ENCODE measurements at places on chromosomes 2 and 18.

DNA sequence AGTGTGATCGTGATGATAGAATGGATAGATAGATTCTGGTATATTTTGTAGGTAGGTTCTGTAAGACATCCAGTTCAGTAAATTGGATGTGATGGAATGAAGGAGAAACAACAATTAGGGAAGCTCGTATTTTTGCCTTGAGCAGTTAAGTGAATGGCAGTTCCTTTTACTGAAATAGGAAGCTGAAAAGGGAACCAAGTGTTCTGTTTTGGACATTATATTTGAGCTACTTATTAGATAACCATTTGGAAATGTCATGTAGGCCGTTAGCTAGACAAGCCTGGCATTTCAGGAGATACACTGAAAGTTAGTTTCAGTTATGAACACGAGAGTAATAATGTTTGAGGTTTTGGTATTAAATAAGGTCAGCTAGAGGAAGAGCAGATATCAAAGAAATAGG, 41.5 kb downstream of the MARCHF7 start:
- no peak for DNase-seq
- H3K27me3 ChIP-seq, result no peaks in the 10 kb centered on the region
- H3K36me3 ChIP-seq, result peaks cover 19% of the 10 kb centered on the region
- no peaks in the 10 kb centered on the region for H3K4me1 ChIP-seq
- no peak overlapping the region for H3K27ac ChIP-seq

- H3K27me3 ChIP-seq, result no peaks in the 10 kb centered on the region
- peaks cover 50% of the 10 kb centered on the region for H3K4me1 ChIP-seq
- DNase-seq, result no peak
- H3K4me3 ChIP-seq, result no peak overlapping the region
Observed at GRCh38 chr18:48546396-48546795, 7.6 kb downstream of the CTIF start.

DNA sequence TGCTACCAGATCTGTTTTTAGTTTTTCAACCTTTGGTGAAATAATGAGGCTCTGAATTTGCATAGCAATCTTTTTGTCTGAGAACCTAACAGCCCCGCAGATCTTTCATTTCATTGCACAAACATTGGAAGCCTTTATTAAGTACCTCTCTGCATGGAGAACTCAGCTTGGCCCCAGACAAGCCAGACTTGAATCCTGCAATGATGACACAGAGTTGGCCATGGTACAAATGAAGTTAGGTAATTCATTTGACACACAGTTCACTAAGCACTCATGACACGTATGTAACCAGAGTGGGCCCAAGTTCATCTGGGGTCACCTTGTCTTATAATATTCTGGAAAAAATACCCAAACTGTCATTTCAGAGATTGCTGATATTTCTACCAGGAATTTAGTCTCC, 439.1 kb upstream of the ID2 start:
- no peak overlapping the region for H3K4me3 ChIP-seq
- H3K36me3 ChIP-seq, result no peaks in the 10 kb centered on the region
- H3K27ac ChIP-seq, result no peak overlapping the region
- no peaks in the 10 kb centered on the region for H3K27me3 ChIP-seq
- H3K4me1 ChIP-seq, result no peaks in the 10 kb centered on the region
- DNase-seq, result no peak

GRCh38 chr18:73292156-73292555, 424.4 kb upstream of the NETO1 start:
- H3K27ac ChIP-seq, result no peak overlapping the region
- H3K36me3 ChIP-seq, result no peaks in the 10 kb centered on the region
- no peaks in the 10 kb centered on the region for H3K4me1 ChIP-seq
- no peak for DNase-seq
- H3K27me3 ChIP-seq, result no peaks in the 10 kb centered on the region
- no peak overlapping the region for H3K4me3 ChIP-seq

DNA sequence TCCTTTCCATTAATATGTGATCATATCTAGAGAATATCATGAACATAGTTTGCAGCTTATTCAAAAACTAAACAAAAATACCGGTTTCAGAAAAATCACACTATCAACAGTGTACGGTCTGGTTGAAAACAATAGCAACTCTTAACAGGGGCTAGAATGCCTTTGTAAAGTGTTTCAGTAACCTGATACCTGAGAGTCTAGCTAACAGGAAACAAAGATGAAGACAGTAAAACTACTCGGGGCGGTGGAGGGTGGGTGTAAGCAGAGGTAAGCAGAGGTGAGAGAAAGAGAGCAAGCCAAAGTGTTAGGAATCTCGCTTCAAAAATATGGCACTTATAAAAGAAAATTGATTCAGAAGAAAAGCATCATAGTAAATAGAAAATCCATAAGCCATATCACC, 109.0 kb upstream of the RGPD4 start:
- H3K27ac ChIP-seq, result no peak overlapping the region
- H3K4me3 ChIP-seq, result no peak overlapping the region
- no peaks in the 10 kb centered on the region for H3K36me3 ChIP-seq
- DNase-seq, result no peak

DNA sequence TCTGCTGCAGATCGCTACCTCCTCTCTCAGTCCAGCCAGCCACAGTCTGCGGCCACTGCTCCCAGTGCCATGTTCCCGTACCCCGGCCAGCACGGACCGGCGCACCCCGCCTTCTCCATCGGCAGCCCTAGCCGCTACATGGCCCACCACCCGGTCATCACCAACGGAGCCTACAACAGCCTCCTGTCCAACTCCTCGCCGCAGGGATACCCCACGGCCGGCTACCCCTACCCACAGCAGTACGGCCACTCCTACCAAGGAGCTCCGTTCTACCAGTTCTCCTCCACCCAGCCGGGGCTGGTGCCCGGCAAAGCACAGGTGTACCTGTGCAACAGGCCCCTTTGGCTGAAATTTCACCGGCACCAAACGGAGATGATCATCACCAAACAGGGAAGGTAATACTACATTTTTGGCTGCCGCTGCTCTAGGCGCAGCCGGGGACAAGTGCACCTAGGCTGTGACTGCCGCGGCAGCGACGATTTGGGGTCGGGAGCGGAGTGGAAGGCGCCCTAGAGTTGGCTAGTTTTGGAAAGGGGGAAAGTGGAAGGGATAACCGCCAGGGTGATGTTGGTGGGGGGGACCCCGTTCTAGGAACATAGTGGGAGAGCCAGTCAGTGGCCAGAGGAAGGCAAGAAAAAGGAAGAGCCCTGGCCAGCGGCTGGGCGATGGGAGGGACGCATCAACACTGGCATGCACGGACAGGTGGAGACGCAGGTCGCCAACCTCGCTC, 776 bp downstream of the TBR1 start:
- DNase-seq, result no peak
- no peaks in the 10 kb centered on the region for H3K36me3 ChIP-seq
- peaks cover 67% of the 10 kb centered on the region for H3K27me3 ChIP-seq
- peaks cover 3% of the 10 kb centered on the region for H3K4me1 ChIP-seq
- H3K4me3 ChIP-seq, result no peak overlapping the region

DNA sequence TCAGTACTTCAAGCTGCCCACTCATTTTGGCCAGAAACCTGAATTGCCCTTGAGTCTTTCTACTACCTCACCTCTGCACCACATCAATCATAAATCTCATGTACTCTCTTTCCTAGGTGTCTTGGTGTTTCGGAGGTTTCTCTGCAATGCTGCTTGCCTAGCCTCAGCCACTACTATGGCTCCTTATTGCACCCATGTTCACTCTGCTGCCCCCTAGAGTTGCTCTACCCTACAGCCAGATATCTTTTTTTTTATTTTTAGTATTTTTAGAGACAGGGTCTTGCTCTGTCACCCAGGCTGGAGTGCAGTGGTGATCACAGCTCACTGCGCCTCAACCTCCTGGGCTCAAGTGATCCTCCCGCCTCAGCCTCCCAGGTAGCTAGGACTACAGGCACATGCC, 413.0 kb downstream of the PTPRM start:
- peaks cover 3% of the 10 kb centered on the region for H3K4me1 ChIP-seq
- peak; percentile 16 for DNase-seq
- H3K27ac ChIP-seq, result no peak overlapping the region
- H3K27me3 ChIP-seq, result no peaks in the 10 kb centered on the region
- H3K36me3 ChIP-seq, result peaks cover 2% of the 10 kb centered on the region

DNA sequence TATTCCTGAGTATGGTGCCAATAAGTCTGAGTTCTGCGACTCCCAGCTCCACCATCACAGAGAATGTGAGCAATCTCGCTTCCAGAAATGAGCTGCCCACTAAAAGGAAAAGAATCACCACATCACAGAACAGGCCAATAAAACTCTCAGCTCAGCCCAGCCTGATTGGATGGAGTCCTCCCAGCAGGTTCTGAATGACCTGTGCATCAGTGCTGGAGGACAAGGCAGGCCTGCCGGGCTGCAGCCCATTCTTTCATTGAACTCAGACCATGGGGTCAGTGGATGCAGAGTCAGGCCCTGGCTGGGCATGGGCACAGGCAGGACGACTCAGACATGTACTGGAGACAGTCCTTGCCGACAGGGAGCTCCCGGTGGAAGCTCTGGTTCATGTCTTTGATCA, 132.7 kb upstream of the REV1 start:
- no peak overlapping the region for H3K27ac ChIP-seq
- H3K36me3 ChIP-seq, result no peaks in the 10 kb centered on the region
- H3K27me3 ChIP-seq, result no peaks in the 10 kb centered on the region
- no peak for DNase-seq
- H3K4me3 ChIP-seq, result no peak overlapping the region

DNA sequence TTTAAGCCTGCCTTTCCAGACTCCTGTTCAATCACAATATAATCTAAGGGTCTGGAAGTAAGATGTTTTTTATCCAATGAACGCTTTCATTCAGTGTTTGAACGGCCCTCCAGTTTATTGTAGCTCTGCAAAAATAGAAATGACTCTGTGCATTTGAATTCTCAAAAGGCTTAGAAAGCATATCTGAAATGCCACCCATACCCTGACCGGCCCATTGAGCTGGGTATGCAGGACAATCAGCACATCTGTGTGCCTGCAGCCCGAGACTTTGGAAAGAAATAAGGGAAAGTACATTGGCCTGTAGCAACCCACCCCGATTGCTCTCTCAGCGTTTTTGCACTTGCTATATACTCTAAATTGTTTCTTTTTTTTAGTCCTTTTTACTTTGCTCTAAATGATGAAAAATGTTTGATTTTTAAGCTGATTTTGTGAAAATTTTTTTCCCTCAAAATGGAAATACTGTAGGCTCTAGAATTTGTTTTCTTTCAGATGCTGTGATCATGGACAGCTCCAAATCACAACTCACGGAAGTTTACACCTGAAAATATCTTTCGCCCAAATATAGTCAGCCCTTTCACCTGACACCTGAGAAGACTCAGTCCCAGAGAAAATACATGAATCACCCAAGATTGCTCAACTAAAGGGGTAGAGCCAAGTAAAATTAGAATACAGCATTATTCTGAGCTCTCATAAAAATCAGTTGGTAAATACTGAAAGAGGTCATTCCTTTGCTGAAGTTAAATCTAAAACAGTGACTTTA, 194.5 kb upstream of the SIX3 start:
- peak; percentile 73 for DNase-seq
- H3K36me3 ChIP-seq, result no peaks in the 10 kb centered on the region
- no peak overlapping the region for H3K27ac ChIP-seq
- no peaks in the 10 kb centered on the region for H3K4me1 ChIP-seq
- no peaks in the 10 kb centered on the region for H3K27me3 ChIP-seq

DNA sequence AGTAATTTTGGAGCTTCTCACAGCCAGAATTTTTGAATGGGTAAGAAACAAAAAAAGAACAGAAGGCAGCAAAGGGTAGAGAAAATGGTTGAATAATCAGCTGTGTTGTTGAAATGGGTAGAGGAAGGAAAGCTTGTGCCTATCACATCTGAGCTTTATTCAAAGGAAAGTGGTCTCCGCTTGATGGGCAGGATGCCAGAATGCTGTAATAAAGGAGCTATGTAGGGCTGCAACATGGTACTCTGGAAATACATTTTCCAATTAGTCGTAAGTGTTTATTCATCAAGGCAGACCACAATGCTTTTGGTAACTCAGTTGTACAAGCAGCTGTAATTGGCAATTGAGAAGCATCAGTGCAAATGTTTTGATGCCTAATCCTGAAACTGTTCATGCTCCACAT, 196.9 kb downstream of the ICOS start:
- no peaks in the 10 kb centered on the region for H3K4me1 ChIP-seq
- no peaks in the 10 kb centered on the region for H3K27me3 ChIP-seq
- no peak overlapping the region for H3K4me3 ChIP-seq
- no peak overlapping the region for H3K27ac ChIP-seq
- no peak for DNase-seq

DNA sequence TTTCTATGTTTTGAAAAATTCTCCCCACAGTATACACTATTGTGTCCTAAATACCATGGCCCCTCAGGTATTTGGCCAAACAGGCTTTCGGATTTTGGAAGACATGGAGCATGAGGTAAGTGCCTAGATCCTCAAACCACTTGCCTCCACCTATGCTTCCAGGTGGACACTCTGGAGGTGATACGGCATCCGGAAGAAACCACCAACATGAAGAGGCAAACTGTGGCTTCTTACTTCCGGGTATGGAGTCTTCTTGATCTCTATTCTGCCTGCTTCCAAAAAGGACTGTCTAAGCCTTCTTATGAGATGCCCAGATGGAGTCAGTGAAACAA, 252.0 kb upstream of the SP5 start:
- H3K27me3 ChIP-seq, result no peaks in the 10 kb centered on the region
- no peak for DNase-seq
- no peaks in the 10 kb centered on the region for H3K36me3 ChIP-seq
- no peak overlapping the region for H3K4me3 ChIP-seq
- no peaks in the 10 kb centered on the region for H3K4me1 ChIP-seq

GRCh38 chr18:24602201-24602600, 141.8 kb downstream of the HRH4 start:
- H3K27ac ChIP-seq, result no peak overlapping the region
- H3K4me3 ChIP-seq, result no peak overlapping the region
- no peaks in the 10 kb centered on the region for H3K4me1 ChIP-seq
- DNase-seq, result no peak

- H3K36me3 ChIP-seq, result no peaks in the 10 kb centered on the region
- no peak overlapping the region for H3K27ac ChIP-seq
- no peak for DNase-seq
- no peak overlapping the region for H3K4me3 ChIP-seq
- no peaks in the 10 kb centered on the region for H3K4me1 ChIP-seq
- H3K27me3 ChIP-seq, result no peaks in the 10 kb centered on the region
Observed at GRCh38 chr2:212901604-212902275, 249.7 kb downstream of the IKZF2 start.

DNA sequence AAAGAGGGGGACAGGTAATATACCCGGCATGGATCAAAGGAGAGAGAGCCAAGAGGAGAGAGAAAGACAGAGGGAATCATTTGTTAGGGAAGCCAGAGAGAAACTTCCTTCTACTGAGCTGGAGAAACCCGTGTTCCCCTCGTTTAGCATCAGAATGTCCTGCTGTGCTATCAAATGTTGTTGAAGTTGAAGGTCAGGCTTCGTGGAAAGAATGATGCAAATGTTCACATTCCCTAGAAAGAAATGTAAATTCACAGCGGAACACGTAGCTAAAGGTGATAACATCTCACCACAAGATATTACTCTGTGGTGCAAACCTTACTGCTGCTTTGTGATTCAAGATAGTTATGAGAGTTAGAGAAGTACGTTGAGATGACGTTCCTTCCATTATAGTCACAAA, 258.1 kb downstream of the LNPK start:
- H3K27me3 ChIP-seq, result no peaks in the 10 kb centered on the region
- H3K27ac ChIP-seq, result no peak overlapping the region
- no peaks in the 10 kb centered on the region for H3K4me1 ChIP-seq
- DNase-seq, result peak; percentile 54
- H3K36me3 ChIP-seq, result no peaks in the 10 kb centered on the region
- H3K4me3 ChIP-seq, result no peak overlapping the region

Measured in trophoblast cell (in vitro differentiated cells and primary cell).